ENCODE measurements at places on chromosomes 4 and X.

DNA sequence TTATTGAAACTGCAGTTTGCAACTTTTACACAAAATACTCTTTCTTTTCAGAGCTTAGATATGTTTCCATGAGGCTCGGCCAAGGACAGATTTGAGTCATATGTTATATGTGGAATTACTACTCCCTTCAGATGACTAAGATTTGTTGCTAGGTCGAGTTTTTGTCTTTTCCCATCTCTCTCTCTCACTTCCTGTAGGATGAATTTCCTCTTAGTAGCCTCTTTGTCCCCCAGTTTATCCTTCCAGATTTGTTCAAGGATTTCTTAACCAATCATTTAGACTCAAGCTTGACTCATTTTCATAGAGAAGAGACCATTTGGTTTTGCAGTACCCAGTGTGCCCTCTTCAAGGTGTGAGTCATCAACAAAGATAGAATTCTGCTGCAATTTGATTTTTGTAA, 209.2 kb downstream of the GLUD2 start:
- no peak for DNase-seq

DNA sequence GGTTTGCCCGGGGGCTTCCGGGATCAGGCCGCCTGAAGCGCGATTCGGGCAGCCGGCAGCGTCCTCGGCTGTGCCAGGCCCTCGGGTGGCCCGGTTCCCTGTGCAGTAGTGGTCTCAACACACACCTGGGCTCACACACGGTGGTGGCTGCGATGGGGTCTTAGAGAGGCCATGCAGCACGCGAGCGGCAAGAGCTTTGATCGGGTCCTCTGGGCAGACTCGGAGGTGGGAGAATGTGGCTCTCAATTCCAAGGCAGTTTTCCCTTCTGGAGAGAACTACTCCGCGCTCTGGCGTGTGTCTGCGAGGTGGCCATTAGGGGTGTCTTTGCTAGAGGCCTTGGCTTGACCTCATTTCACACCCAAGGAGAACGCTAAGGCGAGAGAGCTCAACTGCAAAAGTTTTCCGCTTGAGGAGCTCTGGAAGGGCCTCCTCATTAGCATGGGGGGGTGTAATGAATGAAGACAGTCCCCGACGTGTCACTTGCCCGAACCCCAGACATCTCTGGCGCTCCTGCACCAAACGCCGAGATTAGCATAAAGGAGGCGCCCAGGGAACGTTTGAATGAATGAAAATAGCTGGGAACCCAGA, 771 bp upstream of the RBPJ start:
- no peak for DNase-seq

DNA sequence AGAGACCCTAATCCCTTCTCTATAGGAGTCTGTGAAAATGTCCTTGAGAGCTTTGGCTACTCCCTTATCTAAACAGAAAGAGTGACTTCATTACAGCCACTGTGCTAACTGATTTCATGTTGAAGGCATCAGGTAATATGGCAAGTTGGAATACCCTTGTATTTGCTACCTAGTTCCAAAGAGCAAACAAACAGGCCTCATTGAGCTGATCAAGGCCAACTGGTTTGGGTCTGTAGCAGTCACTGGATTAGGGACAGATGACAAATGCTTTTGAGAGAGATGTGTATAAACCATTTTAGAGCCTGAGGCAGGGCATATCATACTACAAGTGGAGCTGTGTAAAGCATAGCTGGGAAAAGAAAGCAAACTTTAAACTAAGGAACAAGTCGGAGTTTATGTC, 22.9 kb upstream of the PDLIM5 start:
- no peak for DNase-seq

DNA sequence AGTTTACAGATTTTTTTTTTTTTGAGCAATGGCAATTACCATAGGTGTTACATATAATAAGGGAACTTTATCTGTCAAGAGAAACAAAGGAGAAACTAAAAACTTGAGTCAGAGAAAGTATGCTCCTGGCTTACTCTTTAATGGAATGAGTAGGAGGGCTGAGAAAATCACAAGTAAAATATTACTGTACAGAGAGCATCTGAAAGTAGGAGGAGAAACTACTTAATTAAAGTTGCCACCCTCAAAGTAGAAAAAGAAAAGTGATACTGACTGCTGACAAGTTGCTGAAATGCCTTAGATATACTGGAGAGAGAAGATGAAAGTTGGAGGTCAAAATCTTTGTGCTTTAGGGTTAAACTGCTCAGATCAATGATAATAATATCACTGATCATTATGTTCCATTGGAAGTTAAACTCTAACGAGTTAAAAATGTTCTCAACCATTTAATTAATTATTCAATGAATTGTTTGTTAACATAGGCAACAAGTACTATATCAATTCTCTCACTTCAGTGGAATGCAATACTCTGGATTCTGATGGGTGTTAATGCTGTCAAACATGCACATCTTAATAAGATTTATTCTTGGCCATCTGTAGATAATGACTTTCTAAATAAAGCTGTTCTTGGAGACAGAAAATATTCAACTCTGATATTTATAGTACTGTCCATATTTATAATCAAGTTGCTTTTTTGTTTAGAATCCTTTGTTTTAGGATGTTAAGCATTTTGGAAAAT, 61.2 kb upstream of the CAMK2D start:
- DNase-seq: peak; percentile 66

DNA sequence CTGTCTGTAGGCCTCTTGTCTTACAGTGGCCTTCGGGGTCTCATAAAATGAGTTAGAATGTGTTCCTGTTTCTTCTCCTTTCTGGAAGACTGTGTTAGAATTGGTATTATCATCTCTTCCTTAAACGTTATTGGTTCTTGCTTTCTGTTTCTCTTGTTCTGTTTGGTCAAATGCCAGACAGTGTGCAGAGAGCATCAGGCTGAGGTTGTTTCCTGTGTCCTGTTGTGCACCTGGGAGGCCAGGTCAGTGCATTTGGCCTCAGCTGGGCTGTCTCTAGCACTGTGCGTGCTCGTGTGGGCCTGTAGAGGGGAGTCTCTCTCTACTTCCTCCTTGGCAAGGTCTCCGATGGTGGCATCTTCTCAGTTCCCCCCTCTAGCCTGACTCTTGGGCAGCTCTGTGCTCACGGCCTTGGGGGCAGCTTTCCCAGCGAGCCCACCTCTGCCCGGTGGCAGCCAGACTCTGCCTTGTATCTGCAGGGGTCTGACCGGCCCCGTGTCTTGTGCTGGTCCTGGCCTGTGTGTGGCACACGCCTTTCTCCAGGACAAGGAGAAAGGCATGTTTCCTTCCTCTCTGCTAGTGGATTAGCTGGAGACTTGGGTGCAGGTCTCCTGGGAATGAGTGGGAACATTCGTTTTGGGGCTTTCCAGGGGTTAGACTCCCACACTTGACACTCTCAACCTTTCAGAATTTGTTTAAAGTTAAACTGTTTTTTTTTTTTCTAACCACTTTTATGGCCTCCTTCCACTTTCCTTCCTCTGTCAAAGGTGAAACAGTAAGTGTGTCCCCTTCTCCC, 62.3 kb downstream of the FAM193A start:
- peak; percentile 52 for DNase-seq

GRCh38 chrX:119292445-119292844, 56.4 kb downstream of the PGRMC1 start:
- no peak for DNase-seq

DNA sequence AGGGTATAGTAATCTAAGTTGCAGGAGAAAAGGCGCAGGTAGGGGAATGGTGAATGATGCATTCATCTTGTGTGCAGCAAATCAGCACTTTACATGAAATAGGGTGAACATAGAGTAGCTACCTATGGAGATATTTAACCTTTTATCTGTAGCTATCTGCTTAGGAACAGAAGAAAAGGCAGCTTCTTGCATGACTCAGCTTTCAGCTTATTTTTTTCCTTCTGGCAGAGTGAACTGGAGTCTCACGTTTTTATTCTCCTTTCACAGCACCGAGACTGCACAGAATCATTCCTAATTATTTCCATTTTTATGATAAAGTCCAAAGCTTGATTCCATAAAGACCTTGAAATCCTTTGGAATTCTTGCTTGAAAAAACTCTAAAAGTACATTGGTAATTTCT, 4.8 kb upstream of the SCOC start:
- DNase-seq: no peak

DNA sequence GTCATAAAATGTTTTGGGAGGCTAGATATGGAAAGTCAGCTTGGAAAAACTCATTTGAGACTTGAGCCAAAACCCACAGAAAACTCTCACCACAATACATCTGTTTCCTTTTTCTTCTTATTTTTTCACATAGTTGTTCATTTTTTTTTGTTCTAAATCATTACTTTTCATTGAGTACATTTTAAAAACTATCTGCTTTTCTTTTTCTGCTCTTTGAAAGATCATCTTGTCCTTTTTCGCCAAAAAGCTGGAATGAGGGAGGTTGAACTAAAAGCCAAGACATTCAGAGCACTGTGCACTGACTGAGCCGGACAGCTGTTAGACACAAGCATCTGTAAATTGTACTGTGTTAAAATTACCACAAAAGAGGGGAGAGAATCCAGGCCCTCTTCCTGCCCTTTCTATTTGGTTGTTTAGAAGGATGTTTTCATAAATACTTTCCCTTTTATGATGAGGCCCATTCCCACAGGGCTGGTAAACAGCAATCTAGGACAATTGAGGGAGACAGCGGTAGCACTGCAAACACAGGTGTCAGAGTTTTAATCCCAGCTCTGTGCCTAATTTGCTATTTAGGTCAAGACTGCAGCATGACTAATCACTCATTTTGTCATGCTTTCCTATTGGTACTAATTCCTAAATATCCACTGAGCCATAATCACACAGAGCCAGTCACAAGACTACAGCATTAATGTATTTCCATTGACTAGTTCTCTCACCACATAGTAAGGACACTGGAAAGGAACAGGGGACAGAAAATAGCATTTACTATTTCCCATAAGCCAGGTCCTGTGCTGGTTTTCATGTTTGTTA, 7.3 kb upstream of the RNF150 start:
- no peak for DNase-seq

DNA sequence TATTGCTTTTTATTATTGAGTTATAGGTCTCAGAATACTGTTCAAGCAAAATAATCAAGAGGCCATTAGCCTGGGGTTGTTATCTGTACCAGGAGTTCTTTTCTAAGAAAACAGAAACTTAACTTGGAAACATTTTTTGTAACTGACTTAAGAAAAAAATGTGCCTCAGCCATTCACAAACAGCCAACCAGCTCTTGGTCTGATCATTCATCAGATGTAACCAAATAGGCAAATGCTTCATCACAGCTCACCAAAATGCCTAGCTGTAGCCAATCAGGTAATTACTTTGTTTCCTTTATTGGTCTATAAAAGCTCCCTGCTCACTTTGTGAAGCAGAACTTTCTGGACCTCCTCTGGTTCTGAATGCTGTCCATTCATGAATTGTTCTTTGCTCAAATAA, 387.7 kb downstream of the FAT4 start:
- no peak for DNase-seq

DNA sequence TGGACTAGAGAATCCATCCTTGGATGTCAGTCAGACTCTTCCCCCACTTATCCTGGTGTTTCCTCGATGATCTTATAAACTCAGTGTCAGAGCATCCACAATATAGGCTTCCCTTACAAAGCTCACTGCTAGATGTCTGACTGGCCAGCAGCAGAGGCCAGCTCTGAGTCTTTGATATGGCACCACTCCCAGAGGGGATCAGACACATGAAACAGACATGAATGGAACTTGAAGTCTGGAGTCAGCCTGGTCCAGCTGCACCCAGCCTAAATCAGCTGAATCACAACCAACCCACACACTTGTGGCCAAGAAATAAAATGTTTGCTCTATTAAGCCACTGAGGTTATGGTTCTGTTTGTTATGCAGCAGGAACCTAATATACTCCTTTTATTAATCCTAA, 129.6 kb upstream of the MED14 start:
- DNase-seq: no peak

DNA sequence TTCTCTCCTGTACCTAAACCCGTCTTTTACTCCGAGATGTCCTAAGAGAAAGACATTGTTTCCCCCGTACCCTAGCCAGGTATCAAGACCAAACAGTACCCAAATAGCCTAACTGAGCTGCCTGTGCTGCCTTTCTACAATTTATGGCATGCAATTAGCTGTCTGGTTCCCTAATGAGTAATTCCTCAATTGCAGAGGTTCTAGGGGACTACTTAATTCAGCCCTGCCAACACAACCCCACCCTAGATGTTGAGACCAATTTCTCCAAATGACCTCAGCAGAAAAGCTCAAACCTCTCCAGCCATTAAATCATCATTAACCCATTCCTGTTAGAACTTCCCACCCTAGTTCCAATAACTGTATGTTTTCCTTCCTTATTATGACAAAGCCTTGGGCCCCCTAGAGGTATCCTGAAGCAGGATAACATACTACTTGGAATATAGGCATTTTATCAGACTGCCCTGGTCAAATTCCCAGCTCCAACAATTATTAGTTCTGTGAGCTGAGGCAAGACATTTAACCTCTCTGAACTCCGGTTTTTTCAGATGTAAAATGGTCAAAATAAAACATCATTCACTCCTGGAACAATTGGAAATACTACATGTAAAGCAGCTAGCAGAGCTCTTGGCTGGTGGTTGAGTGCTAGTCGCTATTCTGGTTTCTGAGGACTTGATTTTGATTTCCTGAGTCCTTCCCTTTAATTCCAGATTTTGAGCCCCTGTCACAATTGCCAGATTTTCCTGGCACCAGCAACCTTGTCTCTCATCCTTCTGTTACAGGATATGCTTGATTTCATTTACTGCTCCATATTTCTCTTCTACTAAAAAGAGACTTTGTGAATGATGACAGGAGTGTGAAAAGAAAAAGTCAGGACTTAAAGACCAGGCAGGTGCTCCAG, 244.6 kb upstream of the TENM3 start:
- no peak for DNase-seq

- DNase-seq: no peak
These were observed 21.1 kb upstream of the WDR17 start for GRCh38 chr4:176044589-176044951.
